ENCODE measurements at places on chromosomes 5 and 9.

- DNase-seq = no peak
Measured at GRCh38 chr5:17400724-17401469, 97.1 kb upstream of the TAF11L2 start.

GRCh38 chr9:37430841-37431597 is 8.5 kb downstream of the GRHPR start:
- DNase-seq = no peak

- DNase-seq = no peak
Measured at GRCh38 chr9:134526584-134527477, 114.8 kb upstream of the COL5A1 start.

GRCh38 chr5:89769975-89770374 is 639.6 kb downstream of the CETN3 start:
- DNase-seq = no peak

GRCh38 chr5:104186100-104186499 is 623.5 kb upstream of the NUDT12 start:
- DNase-seq = peak; percentile 1

DNA sequence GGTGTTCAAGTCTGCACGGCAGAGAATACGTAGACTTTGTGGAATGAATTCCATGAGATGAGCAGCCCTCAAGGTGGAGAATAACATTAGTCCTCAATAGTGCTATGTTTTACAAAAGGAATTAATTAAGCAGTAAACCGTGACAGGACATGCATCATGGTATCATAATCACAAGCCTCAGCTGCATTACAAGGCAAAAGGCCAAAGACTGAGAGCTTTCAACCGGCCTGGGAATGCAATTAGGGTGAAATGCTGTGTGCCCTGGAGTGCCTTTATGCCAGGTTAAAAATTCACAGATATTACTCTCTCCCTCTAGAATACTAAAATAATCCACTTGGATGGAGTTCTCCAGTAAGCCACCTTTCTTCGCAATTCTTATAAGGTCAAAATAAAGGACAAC is 270.6 kb downstream of the MLLT3 start:
- no peak for DNase-seq

DNA sequence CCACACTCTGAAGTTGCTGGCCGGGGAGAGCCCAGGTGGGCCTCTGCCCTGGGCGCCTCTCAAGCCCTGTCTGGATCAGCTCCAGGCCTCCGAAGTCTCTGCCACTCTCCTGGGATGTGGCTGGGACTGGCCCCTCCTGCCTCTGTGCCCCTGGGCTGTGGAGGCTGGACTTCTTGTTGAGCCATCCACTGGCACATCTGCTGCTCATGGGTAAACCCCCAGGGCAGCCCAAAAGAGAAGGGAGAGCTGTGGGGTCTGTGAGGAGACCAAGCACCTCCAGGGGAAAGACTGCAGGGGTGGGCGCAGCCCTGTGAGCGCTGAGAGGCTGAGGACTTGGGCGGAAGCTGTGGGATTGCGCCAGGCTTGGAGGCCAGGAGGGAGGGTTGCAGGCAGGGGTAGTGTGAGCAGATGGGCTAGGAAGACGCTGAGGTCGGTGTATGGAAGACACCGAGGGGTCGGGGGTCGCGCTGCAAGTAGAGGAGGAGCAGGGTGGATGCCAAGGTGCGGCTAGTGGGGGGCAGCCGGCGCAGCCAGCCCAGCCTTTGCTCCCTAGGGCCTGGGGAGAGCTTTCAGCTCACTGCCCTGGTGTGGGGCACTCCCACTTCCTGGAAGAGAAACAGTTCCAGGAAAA is 118.1 kb downstream of the WNK2 start:
- DNase-seq = no peak

Measured in naive B cell (primary cell).